ENCODE measurements at places on chromosomes 5 and 9. TPM values are rescaled to one million over a fixed set of nuclear protein-coding genes. Genes with fewer than 3 reads are reported as not detected.

- peaks cover 9% of the 10 kb centered on the region for H3K36me3 ChIP-seq
- no peak overlapping the region for H3K27ac ChIP-seq
- no peak for DNase-seq
- H3K4me3 ChIP-seq, result no peak overlapping the region
These were observed 4.2 kb downstream of the PRKACG start for GRCh38 chr9:69009708-69010107.

DNA sequence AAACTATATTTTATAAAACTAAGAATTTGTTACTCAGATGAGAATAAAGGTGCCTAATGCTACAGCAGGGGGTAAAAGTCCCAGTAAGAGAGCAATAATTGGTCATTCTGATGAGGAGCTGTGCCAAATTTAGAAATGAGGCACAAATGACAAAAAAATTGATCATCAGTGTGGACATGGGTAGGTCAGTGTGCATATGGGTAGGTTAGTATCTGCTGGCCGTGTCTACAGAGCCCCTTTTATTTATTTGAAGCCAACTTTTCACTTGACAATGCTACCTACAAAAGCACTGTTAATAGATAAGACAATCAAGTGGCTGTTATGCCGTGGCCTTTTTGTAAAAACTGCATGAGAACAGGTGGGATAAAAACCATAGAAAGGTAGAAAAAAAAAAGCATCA is 454.6 kb downstream of the RAB3C start:
- no peaks in the 10 kb centered on the region for H3K27me3 ChIP-seq
- H3K4me1 ChIP-seq, result peaks cover 54% of the 10 kb centered on the region
- H3K36me3 ChIP-seq, result peaks cover 54% of the 10 kb centered on the region
- H3K27ac ChIP-seq, result peak overlapping the region; percentile 95
- peak overlapping the region; percentile 88 for H3K4me3 ChIP-seq
- DNase-seq, result no peak

GRCh38 chr9:98571643-98572042 is 137.1 kb downstream of the GABBR2 start:
- H3K27me3 ChIP-seq, result peaks cover 15% of the 10 kb centered on the region
- DNase-seq, result no peak
- H3K4me3 ChIP-seq, result no peak overlapping the region
- H3K27ac ChIP-seq, result no peak overlapping the region

GRCh38 chr5:118883362-118883761 is 105.0 kb downstream of the DTWD2 start:
- no peak overlapping the region for H3K27ac ChIP-seq
- no peaks in the 10 kb centered on the region for H3K36me3 ChIP-seq
- DNase-seq, result no peak
- H3K4me3 ChIP-seq, result no peak overlapping the region
- no peaks in the 10 kb centered on the region for H3K4me1 ChIP-seq

The CTNND2 gene
- total RNA-seq, result not detected

GRCh38 chr9:34717996-34718614 is 8.2 kb upstream of the CCL21 start:
- no peak for DNase-seq
- no peak overlapping the region for H3K27ac ChIP-seq
- H3K27me3 ChIP-seq, result peaks cover 5% of the 10 kb centered on the region
- no peak overlapping the region for H3K4me3 ChIP-seq

DNA sequence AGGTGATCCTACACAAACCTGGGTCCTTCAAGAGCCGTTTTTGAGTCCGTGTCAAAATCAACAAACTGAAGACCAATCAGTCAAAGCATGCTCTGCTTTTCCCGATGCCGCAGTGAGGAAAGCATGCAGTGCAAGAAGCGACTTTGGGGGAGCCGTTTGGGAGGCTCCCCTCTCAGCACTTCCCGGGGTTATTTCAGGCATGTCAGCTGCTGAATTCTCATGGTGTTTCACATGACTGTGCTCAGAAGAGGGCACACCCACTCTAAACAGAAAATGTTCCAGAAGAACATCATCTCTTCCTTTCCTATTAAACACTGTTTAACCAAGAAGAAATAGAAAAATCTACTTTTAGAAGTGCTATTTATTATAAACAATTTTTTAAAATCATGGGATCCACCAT is 125.5 kb downstream of the EPB41L4A start:
- H3K36me3 ChIP-seq, result no peaks in the 10 kb centered on the region
- DNase-seq, result no peak
- H3K4me1 ChIP-seq, result no peaks in the 10 kb centered on the region
- H3K27ac ChIP-seq, result no peak overlapping the region

The CCIN gene
- not detected for total RNA-seq

DNA sequence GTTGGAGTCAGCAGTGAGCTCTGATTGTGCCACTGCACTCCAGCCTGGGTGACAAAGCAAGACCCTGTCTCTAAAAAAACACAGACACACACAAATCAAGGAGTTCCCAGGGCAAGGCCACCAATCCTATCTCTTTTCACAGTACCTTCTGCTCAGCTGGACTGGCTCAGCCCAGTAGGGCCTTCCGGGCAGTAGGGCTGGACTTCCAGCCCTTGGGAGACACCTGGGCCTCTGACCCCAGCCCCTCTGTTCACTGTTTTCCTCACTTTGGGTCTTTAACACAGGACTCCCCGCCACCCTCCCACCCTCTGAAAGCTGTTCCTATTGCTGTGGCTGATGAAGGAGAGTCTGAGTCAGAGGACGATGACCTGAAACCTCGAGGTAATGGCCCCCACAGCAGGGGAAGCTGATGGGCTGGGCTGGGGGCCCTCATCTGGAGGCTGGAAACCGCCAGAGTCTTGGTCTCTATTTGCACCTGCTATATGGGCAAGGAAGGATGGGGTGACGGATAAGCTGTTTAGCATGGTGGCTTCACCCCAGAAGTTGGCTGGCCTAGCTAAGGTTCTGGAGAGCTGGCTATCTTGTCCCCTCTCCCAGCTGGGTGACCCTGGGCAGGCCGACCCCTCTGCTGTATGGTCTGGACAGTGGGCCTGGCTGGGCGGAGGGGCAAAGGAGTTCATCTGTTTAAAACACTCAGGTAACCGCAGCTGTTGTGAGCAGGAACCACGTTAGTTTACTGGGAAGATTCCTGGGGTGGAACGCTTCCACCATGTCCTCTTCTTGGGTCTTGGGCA is 25.6 kb downstream of the USP20 start:
- H3K4me3 ChIP-seq, result no peak overlapping the region
- DNase-seq, result no peak
- peaks cover 59% of the 10 kb centered on the region for H3K4me1 ChIP-seq
- no peaks in the 10 kb centered on the region for H3K27me3 ChIP-seq
- H3K27ac ChIP-seq, result peak overlapping the region; percentile 86

All from activated T-helper 2 cell treated with anti-CD3 and anti-CD28 coated beads, Interferon-gamma antibody, Interleukin-2, Interleukin-4, amounts not matched to agents 10 μg/mL and 5 μg/mL and 100 μg/mL, durations not matched to agents 14 hours and 24 hours and 36 hours (primary cell).